ENCODE measurements at places on chromosomes 3 and 15.

- no peak for DNase-seq
These were observed 41.1 kb upstream of the UBE2E2 start for GRCh38 chr3:23161896-23162570.

DNA sequence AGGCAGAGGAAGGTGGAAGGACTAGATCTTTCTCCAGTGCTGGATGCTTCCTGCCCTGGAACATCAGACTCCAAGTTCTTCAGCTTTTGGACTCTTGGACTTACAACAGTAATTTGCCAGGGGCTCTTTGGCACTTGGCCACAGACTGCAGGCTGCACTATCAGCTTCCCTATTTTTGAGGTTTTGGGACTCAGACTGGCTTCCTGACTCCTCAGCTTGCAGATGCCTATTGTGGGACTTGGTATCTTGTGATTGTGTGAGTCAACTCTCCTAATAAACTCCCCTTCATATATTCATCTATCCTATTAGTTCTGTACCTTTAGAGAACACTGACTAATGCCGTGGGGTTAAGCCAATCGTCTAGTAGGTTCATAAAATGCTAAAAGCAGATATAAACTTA is 8.8 kb upstream of the B3GNT5 start:
- DNase-seq, result no peak

- DNase-seq, result peak; percentile 71
These were observed 40.8 kb downstream of the RARB start for GRCh38 chr3:25468866-25469319.

- peak; percentile 78 for DNase-seq
These were observed 95.4 kb downstream of the HCN4 start for GRCh38 chr15:73273181-73274002.

- DNase-seq, result peak; percentile 32
These were observed 40.7 kb downstream of the FSTL1 start for GRCh38 chr3:120410116-120410515.

DNA sequence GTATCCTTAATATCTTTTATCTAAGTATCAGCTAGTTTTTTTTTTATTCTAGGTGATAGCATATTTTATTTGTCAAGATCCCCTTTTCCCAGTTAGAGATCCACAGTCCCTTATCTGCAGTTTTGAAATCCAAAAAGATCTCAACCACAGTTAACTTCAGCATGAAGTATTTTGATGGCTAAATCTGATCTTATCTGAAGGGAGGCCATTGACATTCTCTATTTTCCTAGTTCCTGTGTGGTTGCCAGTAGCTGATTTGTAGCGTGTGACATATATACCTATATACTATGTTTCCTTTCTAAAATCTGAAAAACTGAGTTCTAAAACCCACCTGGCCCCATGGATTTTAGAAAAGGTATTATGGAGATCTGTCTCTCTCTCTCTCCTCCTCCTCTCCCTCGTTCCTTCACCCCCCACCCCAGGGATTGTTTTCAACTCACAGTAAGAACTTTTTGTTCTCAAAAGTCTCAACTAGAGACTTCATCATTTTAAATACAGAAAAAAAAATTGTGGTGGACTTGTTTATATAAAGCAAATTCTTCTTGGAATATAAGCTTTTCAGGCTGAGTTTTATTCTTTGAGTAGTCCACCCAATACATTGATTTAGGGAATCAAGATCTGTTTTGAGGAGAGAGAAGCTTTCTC is 12.3 kb downstream of the TCF12 start:
- no peak for DNase-seq

- DNase-seq, result no peak
These were observed 48.4 kb upstream of the IP6K2 start for GRCh38 chr3:48765376-48765775.

DNA sequence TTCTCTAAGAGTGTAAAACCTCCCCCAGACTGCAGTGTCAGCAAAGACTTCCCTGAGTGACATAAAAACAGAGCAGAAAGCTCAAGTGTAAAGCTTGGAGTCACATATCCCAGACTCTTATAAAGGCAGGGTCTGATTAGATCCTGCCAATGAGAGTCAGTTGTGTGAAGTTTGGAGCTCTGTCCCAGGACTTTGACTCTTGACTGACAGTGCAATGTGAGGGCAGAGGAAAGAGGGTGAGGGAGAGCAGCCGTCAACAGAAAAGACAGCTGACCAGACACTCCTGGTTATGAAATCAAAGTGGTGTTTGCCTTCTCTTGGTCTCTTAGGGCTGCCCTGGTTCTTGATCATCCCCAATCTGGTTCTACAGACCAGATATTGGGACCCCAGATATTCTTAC is 393.2 kb downstream of the ERC2 start:
- DNase-seq, result no peak

- no peak for DNase-seq
These were observed 54.7 kb downstream of the TM2D3 start for GRCh38 chr15:101597360-101597928.

DNA sequence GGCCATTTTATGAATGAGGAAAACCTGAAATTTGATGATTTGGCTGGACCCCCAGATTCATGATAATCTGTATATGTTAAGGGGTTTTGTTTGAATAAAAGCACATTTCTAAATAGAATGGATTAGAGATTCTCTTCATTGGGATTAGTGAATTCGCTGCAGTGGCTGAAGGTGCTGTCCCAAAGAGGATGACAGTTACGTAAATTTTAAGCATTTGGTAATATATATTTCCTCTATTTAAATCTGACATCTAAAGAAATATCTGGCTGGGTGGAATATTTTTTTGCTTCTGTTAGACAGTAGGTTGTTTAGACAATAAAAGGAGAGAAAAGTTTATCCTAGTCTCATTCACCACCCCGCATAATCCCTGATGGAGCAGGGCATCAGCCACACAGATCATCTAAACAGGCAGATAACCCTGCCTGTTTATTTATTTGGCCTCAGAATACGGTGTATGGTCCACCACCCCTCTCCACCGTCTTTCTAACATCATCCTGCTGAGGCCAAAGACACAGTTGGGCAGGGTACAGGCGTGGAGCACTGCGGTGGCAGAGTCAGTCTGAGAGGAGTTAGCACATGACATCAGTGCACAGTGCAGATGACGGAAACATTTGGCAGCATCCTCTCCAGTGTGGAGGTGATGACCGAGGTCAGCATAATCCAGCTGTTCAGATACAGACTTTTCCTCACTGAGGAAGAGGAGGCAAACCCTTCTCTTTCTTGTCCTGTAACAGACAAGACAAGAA is 20.4 kb upstream of the NFKBIZ start:
- peak; percentile 37 for DNase-seq

DNA sequence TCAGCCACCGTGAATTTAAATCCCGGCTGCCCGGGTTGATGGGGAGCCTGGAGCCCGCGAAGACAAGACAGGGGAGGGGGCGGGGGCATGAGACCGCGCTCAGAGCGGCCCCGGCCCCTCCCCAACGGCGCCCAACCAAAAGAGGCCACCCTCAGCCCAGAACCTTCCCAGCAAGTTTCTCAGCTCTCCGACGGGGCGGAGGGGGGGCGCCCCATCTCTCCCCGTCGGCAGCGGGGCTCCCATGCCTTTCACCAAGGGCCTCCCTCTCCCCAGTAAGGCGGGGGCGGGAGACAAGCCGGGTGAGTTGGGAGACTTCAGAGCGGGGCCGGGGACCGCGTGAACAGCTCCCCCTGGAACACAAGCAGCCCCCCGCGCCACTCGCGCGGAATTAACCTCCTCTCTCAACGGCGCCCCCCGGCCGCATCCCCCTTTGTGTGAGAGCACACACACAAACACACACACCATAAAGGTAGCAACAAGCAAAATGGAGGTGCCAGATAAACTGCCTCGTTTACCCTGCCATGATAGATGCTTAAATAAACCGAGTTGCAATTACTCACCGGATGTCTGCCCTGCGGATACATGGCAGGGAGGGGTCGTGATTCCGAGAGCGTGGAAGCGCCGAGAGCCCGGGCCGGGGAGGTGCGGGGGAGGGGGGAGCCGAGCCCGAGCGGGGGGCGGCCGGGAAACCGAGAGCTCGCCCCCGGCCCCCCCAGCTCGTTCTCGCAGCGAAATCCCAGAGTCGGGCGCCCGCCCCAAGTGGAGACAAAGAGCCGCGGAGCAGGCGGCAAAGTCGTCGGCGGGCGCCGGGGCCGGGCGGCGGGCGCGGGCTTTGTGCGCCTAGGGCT is 1.3 kb downstream of the TLE3 start:
- DNase-seq, result peak; percentile 68

- DNase-seq, result no peak
These were observed 6.4 kb downstream of the MAP6D1 start for GRCh38 chr3:183818706-183819624.

DNA sequence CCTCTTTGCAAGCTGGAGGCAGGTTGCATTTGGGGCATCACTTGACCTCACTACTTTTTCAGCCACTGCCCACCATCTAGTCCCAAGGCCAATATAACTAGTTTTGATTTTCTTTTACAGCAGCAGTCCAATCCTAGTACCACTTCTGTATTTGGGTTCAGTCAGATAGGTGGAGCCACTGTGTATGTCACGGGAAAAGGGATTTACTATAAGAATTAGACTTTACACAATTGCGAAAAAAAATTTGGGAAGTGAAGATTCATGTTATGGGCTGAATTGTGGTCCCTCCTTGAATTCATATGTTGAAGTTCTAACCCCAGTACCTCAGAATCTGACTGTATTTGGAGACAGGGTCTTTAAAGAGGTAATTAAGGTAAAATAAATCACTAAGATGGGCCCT is 37.4 kb upstream of the NMNAT3 start:
- no peak for DNase-seq

DNA sequence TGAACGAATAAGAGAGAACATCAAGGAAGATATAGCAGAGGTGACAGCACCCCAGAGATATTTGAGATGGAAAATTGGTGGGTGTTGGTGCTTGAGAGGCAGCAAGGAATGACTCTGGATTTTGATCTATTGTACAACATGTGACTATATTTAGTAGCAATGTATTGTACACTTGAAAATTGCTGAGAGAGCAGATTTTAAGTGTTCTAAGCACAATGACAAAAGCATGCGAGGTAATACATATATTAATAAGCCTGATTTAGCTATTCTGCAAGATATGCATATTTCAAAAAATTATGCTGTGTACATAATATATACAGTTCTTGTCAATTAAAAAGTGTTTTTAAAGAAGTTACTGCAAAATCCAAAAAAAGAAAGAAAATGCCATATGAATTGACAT is 194.3 kb downstream of the SLC9A9 start:
- DNase-seq, result no peak

GRCh38 chr3:39401983-39402382 is 4.5 kb upstream of the RPSA start:
- DNase-seq, result no peak

- no peak for DNase-seq
These were observed 36.5 kb downstream of the ZDHHC19 start for GRCh38 chr3:196174652-196175051.

GRCh38 chr3:151776259-151776740 is 37.6 kb upstream of the AADAC start:
- DNase-seq, result no peak

GRCh38 chr15:60110909-60111308 is 106.8 kb downstream of the FOXB1 start:
- DNase-seq, result no peak

GRCh38 chr3:128995737-128996136 is 1.9 kb upstream of the CFAP92 start:
- no peak for DNase-seq

DNA sequence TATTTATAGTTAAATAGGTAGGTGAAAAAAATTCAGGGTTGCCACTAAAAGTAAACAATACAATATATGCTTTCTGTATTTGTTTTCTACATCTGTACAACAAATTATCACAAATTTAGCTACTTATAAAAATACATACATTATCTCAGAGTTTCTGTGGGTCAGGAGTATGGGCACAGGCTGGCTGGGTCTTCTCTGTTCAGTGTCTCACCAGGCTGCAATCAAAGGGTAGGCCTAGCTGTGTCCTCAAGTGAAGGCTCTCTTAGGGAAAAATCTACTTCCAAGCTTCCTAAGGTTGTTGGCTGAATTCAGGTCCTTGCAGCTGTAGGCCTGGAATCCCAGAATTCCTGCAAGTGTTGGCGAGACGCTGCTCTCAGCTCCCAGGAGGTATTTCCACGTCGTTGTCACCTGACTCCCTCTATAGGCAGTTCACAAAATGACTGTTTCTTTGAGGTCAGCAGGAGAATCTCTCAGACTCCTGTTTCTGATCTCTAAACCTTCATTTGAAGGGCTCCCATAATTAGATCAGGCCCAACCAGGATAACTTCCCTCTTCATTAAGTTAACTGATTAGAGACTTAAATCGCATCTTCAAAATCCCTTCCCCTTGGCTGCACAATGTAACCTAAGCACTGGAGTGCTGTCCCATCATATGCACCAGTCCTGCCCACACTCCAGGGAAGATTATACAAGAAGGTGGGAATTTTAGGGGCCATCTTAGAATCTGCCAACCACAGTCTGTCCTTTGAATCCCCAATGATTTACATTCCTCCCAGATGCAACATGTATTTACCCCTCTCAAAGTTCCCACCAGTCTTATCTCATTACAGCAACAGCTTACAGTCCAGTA is 296.6 kb downstream of the SUCLG2 start:
- peak; percentile 48 for DNase-seq

- peak; percentile 62 for DNase-seq
These were observed 333.0 kb upstream of the SEMA6D start for GRCh38 chr15:47384341-47384740.

DNA sequence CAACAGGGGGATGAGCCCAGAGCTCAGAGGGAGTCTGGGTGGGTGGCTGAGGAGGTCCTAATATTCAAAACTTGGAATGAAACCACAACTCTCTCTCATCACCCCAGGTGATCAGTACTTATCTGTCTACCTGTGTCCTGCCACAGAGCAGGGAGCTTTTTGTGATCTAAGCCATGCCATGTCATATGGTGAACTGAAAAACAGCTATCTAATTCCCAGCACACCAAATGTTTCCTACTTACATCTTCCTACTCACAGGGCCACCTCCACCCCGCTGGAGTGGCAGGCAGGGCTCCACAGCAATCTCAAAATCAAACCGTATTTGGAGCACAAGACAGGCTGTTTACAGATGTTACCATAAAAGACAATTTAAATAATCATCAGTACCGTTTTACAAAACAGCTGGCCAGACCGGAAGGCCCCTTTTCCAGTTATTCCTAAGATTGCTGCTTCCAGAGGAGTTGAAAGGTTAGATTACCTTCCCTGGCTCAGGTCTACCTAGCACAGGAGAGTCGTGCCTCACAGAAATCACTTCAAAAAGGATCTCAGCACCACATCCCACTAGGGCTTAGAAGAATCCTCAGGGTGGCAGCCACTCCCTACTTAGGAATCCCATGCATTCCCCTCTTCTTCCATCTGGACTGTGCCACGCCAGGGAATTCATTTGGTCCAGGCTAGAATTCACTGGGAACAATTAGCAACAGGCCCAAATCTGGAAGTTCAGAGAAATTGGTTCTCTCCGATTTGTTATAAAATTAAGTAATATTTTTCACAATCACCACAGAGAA is 226.6 kb upstream of the IL12A start:
- DNase-seq, result peak; percentile 78

DNA sequence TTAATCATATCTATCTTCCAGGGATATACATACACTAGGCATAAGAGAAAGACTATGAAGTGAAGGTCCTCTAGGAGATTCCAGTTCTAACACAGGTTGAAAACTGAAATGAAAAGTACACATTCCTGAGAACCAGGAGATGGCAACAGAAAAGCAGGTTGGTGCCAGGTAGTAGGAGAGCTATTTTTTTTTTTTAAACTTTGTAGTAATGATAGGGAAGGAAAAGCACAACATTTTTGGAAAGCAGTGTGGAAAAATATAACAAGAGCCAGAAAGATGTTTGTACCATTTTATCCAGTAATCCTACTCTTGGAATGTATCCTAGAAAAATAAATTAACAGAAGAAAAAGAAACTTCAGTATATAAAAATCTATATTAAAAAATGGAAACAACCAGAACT is 189.9 kb downstream of the DTWD1 start:
- DNase-seq, result no peak
